ENCODE measurements at places on chromosomes 13 and 19. TPM values are rescaled to one million over a fixed set of nuclear protein-coding genes. Genes with fewer than 3 reads are reported as not detected.

The NLRP4 gene
- total RNA-seq: not detected

The SERTM1 gene
- not detected for total RNA-seq

The KCNC3 gene
- 1.4 TPM for total RNA-seq

The DIRAS1 gene
- total RNA-seq: not detected

The BST2 gene
- total RNA-seq: 45.6 TPM

The DNASE2 gene
- 20.2 TPM for total RNA-seq

The APC2 gene
- 0.25 TPM for total RNA-seq

The MAG gene
- not detected for total RNA-seq

The AZU1 gene
- total RNA-seq: 0.59 TPM

The NKPD1 gene
- 0.72 TPM for total RNA-seq

The CLEC17A gene
- total RNA-seq: 0.25 TPM

The CEACAM1 gene
- total RNA-seq: 7.0 TPM

The ZNF324B gene
- 6.5 TPM for total RNA-seq

The AMER2 gene
- total RNA-seq: not detected

The LENG8 gene
- 558 TPM for total RNA-seq

The OR7C1 gene
- not detected for total RNA-seq

The ZNF763 gene
- total RNA-seq: 3.2 TPM

The WDR18 gene
- 23.8 TPM for total RNA-seq

The PSG11 gene
- not detected for total RNA-seq

The PRSS57 gene
- 3.3 TPM for total RNA-seq

The SLC25A41 gene
- 0.42 TPM for total RNA-seq

The RFPL4AL1 gene
- total RNA-seq: not detected

The ZNF787 gene
- 21.4 TPM for total RNA-seq

The HIPK4 gene
- total RNA-seq: not detected

The REEP6 gene
- 1.3 TPM for total RNA-seq

The SPTBN4 gene
- total RNA-seq: not detected

The IRGC gene
- total RNA-seq: not detected

The DCT gene
- total RNA-seq: 0.44 TPM

The SYNGR4 gene
- total RNA-seq: not detected

The OR7A5 gene
- not detected for total RNA-seq

The TEX101 gene
- total RNA-seq: not detected

The NLRP9 gene
- total RNA-seq: not detected

The SRRM5 gene
- 0.64 TPM for total RNA-seq

The SHISA2 gene
- total RNA-seq: 1.7 TPM

The SLC7A10 gene
- not detected for total RNA-seq

The RDH8 gene
- not detected for total RNA-seq

The CPAMD8 gene
- total RNA-seq: 2.3 TPM

The LPAR2 gene
- total RNA-seq: 120 TPM

The PLK5 gene
- total RNA-seq: not detected

The KLK4 gene
- not detected for total RNA-seq

The SIGLEC12 gene
- total RNA-seq: not detected

The ZNF569 gene
- 8.5 TPM for total RNA-seq

The TMC4 gene
- total RNA-seq: 1.1 TPM

The PODNL1 gene
- total RNA-seq: not detected

The ZFP36 gene
- total RNA-seq: 1,400 TPM

Measured in CD4-positive, CD25-positive, alpha-beta regulatory T cell (primary cell).